Putamen (tissue), 1 donor: ENCODE measurements at places on chromosomes 2 and 18.

DNA sequence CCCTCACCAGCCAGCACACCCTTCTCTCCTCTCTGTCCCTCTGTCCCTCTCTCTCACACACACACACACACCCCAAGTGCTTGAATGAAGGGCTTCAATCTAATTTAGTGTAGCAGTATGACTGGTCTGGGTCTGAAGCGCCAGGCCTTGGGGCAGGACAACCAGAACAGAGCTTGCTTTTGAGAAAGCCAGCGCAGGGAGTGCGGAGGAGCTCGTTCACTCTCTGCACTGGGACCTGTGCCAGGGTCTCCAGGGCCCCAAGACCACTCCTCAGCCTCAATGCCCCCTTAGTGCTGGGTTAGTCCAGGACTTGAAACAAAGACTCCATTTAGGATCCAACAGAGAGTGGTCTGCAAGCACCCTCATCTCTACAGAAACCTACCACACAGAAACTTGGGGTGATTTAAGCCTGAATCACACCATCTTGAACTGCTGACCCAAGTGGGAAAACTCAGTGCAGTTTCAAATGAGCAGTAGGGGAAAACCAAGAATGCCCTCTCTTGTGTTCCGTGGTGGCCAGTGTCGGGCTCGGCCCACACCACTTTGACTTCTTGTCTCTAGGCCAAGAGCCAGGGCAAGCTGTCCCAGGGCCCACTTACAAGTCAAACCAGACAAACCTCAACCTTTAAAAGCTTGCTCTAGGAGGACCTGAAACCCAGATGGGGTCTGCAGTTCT, 66.6 kb upstream of the WIPF1 start:
- DNase-seq: no peak

GRCh38 chr2:108267101-108267500, 21.6 kb upstream of the SULT1C2 start:
- DNase-seq: no peak

- no peak for DNase-seq
Measured at GRCh38 chr2:105645031-105645937, 99.4 kb upstream of the NCK2 start.

DNA sequence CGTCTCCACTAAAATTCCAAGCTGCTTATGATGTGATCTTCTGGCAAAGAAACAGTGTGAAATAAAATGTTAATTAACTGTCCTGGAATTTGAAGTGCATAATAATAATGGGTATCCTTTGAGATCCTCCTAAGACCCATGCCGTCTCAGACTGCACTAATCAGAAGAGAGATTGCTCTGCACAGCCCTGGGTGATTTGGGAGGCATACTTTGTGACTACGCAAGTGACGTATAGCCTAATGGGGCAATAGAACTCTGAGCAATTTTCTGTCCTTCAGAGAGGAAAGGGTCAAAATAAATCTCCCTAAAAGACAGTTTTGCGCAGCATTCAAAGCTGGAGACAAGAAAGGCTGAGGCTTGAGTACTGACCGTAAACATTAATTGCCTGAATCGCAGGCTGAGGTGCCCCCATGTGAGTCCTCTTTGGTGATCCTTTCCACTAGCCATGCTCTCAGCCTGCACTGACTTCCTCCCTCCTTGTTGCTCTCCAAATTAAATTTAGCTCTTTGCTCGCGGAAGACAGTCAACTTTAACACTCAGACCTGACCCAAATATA, 76.0 kb downstream of the DPP4 start:
- DNase-seq: no peak

DNA sequence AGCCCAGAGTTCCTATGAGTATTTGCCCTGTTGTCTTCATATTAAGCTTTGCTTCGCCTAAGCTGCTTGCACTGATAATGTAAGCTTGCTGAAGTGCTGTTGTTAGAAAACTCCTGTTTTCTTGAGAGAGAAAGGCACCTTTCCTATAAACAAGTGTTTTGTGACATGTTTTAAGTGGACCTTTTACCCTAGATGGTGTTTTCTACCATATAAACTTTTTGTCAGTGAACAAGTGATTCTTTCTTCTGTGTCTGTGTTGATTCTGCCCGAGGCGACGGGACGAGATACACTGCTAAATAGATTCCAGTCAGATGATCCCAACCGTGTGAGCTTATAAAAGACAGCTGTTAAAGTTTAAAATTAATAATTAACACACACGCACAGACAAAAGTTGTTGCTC, 24.1 kb downstream of the CABLES1 start:
- DNase-seq: no peak
